ENCODE measurements at places on chromosomes 5 and 9.

- DNase-seq: no peak
Measured at GRCh38 chr9:105710638-105711037, 16.3 kb downstream of the TMEM38B start.

DNA sequence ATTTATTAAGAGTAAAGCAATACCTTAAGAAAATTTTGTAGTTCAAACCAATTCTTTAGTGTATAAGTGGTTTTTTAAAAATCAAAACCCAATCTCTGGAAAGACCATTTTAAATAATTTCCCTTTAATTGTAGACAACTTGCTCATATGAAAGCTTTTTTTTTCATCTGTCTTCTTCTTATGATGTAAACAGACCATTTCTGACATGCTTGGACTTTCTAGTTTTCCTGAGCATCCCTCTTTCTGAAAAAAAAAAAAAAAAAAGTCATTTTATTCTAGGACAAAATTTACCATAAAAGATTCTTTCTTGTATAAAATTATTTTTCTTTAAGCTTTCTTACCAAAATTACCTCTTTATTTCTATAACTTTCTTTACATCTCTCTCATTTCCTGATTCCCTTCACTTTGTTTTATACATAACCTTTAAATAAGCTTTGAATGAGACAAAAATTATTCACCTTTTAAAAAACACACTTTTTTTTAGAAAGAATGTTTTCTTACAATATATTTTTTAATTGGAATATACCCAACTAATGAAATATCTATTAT, 67.5 kb downstream of the COL15A1 start:
- no peak for DNase-seq

GRCh38 chr5:16364910-16365309, 100.7 kb downstream of the ZNF622 start:
- DNase-seq: no peak

- no peak for DNase-seq
Measured at GRCh38 chr9:127644146-127644827, 32.2 kb downstream of the STXBP1 start.

DNA sequence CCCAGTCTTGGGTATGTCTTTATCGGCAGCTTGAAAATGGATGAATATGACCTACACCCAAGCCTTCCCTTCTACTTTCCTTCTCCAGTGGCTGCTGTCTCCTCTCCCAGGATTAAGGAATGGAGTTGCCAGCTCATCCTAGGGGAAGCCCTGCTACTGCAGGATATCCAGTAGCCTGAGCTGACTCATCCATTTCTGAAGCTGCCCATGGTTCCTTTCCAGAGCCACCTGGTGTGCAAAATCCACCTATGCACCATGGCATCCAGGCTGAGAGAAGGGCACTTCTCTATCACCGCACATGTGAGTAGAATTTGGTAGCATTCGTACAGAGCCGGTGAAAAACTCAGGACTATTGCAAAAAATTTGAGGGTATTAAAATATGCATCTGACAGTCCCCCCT, 290.8 kb downstream of the YTHDC2 start:
- no peak for DNase-seq

DNA sequence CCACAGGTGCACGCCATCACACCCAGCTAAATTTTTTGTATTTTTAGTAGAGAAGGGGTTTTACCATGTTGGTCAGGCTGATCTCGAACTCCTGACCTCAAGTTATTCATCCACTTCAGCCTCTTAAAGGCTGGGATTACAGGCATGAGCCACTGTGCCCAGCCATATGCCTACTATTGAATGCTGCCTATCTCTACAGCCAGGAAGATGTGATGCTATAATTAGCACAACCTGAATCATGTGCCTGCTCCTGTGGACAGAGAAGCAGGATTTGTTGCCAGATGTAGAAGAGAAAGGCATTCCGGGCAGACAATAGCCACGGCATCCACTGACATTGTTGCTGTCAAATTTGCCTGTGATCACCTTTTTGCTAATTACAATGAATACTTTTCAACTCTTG, 24.4 kb upstream of the MLLT3 start:
- no peak for DNase-seq

DNA sequence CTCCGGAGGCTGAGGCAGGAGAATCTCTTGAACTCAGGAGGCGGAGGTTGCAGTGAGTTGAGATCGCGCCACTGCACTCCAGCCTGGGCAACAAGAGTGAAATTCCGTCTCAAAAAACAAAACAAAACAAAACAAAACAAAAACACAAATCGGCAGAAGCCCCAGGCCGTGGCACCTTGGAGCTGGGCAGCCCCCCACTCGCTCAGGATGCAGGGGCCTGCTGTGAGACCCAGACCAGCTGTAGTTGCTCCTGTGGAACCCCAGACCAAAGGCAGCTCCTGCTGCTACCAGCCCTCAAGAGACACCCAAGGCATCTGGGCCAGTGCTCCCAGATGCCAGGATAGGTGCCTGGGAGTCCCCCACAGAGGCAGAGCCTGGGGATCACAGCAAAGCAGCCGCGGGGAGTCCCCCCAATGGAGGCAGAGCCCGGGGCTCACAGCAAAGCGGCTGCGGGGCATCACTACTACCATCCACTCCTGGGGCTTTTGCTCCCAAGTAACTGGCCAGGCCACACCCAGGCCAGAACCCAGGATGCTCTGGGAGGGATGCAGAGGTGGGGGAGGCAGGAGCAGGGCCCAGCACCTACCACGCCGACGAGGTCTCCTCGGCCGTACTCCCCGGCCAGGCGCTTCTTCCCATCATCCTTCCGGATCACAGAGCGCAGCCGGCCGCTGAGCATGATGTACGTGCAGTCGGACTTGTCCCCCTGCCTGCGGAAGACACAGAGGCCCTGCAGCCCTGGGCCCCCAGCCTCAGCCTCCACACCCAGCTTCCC, 37.7 kb upstream of the NSMF start:
- no peak for DNase-seq

DNA sequence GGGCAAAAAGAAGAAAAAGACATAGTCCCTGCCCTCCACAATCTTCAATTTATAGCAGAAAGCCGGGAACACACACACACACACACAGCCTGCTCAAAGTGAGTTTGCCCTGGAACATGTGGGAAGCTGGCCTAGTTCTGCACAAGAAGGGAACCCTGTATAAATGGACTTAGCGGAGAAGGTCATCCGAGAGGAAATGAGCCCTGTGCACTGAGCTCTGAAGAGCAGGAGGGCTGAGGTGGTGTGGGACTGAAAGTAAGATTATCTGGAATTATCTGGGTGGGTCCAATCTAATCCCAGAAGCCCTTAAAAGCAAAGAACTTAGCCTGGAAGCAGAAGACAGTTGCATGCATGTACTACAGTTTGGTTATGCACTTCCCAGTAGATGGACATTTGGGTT, 90.0 kb upstream of the CTSV start:
- DNase-seq: no peak

DNA sequence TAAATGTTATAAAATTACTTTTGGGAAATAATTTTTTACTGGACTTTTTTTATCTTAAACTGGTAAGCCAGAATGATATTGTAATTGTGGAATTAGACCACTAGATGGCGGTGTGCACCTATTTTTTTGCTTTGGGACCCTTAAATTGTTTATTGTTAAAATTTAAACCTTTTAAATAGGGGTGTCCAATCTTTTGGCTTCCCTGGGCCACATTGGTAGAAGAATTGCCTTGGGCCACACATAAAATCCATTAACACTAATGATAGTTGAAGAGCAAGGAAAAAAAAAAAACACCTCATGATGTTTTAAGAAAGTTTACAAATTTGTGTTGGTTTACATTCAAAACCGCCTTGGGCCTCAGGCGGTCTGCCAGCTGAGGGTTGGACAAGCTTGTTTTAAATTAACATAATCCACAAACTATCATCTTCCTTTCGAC, 28.4 kb upstream of the GADD45G start:
- DNase-seq: no peak

DNA sequence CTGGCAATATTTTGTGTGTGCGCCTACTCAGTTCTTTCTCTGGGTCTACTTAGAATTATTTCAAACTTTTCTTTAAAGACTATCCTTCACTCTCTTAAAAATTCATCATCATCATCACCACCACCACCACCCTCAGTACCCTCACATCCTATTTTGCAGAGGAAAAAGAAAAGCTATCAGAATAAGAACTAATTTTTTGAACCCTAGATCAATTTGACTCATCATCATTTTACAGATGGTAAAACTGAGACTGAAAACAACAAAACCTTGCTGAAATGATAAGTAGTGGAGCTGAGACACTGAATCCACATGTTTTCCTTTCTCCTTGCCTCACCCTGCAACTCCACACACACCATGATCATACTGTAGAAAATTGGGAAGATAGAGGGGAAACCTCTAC, 119.3 kb downstream of the SSBP2 start:
- no peak for DNase-seq

- peak; percentile 38 for DNase-seq
Measured at GRCh38 chr5:150411245-150411979, 1.3 kb downstream of the CD74 start.

- no peak for DNase-seq
Measured at GRCh38 chr9:18358325-18358724, 115.6 kb upstream of the ADAMTSL1 start.

DNA sequence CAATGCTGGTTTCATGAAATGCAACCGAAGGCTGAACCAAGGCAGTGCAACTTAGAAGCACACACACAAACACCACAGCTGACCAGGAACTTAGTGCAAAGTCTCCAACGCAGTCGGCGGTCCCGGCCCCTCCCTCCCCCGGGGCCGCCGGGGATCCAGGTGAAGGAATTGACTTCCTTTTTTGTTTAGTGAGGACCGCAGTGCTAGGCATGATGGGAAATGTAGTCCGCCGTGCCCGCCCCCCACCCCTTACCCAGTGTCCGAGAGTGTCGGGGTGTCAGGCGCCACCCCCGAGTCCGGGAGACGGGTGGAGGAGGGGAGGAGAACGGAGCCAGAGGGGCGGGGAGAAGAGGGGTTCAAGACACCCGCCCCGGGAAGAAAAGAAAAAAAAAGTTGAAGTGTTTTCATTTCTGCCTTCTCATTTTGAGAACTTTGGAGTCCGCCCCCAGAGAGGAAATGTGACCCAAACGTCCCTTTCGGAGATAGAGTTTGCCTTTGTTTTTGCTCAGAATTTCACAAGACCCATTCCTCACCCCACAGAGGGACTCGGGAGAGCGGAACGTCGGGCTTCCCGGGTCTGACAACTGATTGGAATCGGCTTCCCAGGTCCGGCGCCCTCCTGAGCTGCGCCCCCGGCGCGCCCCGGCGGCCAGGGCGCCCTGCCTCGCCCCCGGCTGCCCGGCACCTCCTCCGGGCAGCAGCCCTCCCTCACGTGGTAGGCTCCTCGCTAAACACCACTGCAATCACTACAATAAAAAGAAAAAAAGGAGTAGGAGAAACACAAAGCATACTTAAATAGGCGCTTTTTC, 2.0 kb downstream of the IER5L start:
- peak; percentile 37 for DNase-seq

DNA sequence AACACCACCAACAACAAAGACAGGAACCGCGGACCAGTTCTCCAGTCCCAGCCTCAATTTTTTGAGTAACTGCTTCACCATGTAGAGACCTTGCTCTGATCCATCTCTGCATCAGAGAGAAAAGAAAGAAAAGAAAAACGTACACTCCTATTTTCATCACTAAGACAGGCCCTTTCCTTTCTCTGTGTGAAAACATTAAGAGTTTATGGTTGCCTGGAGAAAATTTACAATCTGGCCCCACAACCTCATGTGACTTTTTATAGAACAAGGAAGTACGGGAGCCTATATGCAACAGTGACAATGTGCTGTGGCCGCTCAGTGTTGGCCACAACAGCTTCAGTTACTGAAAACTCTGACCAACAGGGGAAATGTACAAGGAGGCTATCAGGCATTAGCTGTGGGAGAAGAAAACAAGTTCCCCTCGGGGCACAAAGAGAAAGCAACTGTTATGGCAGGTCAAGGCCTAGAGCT, 272.9 kb upstream of the PTGER4 start:
- no peak for DNase-seq

DNA sequence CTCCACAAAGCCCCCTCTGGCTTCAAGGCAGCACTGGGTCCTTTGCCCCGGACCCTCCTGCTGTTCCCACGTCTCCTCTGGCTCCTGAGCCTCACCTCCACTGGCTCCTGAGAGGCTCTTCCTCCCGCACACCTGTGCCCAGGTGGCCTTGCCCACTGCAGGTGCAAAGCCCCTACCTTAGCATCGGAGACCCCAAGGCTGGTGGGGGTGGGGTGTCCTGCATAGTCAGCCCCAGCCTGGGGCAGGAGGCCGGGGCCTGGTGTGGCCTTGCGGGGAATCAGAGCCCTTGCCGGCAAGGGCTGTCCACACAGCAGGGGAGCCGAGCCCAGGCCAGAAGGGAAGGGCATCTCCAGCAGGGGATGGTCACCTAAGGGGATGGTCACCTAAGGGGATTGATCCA, 41.3 kb upstream of the CEP72 start:
- no peak for DNase-seq

GRCh38 chr5:164449460-164449859, 944.0 kb downstream of the MAT2B start:
- DNase-seq: no peak

DNA sequence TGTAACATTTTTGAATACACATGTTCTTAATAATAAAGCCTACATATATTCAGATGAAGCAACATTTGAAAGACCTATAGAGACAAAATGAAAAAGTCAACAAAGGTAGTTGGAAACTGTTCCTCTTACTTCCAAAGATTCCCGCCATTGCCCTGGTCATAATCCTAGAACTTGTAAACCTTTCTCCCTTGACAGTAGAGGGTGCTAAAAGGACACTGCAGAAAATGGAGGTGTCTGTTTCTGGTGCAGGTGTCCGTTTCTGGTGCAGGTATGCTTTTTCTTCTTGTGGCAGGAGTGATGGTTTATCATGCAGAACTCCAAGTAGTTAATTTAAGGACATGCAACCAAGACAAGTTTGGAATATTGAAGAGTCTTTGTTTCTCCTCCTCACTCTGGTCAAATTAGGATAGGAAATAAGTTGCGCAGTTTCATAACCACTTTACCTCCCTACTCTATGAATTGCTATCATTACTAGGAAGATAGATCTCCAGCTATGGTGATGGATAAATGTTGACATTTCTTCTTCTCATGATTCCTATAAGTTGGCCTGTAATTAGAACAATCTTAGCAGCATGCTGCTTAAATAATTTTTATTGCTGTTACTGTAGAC, 56.0 kb upstream of the FAM174A start:
- DNase-seq: peak; percentile 39

- no peak for DNase-seq
Measured at GRCh38 chr9:138021251-138022056, 143.9 kb downstream of the CACNA1B start.

GRCh38 chr5:66285343-66285922, 141.3 kb downstream of the SREK1 start:
- no peak for DNase-seq

- DNase-seq: no peak
Measured at GRCh38 chr9:116237456-116237855, 83.9 kb downstream of the PAPPA start.

DNA sequence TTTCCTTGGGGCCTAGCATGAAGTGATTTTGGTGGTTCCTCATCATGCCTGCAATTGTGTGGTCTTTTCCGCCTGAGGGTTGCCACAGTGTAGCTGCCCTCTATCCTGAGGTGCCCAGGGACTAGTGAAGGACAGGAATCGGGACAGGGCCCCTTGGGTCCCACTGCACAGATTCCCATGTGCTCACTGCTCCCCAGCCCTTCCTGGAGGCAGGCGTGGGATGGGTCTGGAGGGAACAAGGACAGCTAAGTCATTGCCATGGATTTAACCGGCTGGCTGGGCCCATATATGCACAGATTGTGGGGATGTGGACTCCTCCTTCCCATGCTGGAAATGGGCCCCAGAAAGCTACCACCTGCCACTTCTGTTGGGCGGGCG, 122.3 kb upstream of the PITX1 start:
- DNase-seq: no peak
